Ascending aorta (tissue), 2 donors: ENCODE measurements at places on chromosomes 11 and 22. TPM values are rescaled to one million over a fixed set of nuclear protein-coding genes. Genes with fewer than 3 reads are reported as not detected.
A peak's percentile ranks its signal among the peaks of the same experiment; 100 is the strongest.

DNA sequence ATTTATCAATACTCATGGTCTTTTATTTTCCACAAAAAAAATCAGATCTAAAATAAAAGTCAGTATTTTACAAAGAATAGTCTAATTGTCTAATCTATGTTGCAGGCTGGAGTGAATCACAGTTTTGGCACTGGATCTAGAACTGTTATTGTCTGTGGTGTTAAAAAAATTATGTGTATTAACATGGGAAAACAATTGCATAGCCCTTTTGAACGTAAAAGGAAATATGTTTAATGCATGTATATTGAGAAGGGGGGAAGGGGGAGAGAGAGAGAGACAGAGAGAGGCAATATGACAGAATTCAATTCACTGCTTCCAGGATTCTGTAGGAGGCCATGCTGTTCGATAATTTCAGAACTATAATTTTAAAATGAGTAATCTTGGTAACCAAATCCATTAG, 324.9 kb upstream of the CCDC90B start:
- no peak for DNase-seq

DNA sequence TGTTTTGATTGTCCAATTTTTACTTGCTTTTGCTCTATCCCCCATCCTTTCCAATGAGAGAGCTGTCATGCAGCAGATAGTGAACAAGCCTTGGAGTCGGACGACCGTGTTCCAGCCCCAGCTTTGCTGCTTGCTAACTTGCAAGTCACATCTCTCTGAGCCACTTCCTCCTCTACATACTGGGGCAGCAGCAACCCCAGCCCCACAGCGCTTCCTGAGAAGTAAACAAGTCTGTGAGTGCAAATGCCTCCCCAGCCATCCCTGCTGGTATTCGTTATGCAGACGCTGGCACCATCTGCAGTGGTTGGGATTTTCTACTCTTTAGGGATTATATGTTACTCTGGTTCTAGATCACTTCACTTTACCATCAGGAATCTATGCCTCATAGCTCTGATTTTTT, 35.0 kb downstream of the TPBGL start:
- DNase-seq = peak; percentile 65

GRCh38 chr11:74288161-74288560, 23.3 kb downstream of the P4HA3 start:
- peak; percentile 72 for DNase-seq

Gene OR5D18
- not detected for total RNA-seq

Gene OR2AG2
- 0.43 TPM for total RNA-seq

GRCh38 chr11:95072948-95073347, 6.2 kb downstream of the SRSF8 start:
- DNase-seq = no peak

DNA sequence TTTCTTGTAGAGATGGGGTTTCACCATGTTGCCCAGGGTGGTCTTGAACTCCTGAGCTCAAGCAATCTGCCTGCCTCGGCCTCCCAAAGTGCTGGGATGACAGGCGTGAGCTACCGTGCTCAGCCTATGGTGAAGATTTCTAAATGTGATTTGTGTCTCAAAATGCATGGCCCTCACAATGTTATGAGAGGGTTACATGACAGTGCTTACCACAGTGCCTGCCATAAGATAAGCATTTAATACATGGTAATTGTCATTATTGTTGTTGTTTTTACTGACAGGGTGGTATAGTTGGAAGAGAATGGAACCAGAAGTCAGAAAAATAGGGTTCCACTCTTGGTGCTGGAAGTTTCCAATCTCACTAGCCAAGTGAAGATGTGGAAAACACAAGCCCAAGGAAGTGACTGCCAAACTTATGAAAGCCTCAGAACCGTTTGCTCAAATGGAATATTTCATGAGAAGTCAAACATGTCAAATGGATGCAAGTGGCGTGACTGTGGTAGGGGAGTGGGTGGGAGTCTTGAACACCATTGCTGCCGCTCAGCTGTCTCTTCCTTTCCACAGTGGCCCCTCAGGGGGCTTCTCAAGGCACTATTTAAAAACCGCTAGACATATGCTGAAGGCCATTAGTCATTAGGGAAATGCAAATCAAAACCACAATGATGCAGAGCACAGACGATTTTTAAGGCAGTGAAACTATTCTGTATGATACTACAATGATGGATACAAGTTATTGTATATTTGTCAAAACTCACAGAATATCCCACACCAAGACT, 29.1 kb upstream of the LMO2 start:
- no peak for DNase-seq

GRCh38 chr11:92423115-92424034, 198.8 kb downstream of the FAT3 start:
- DNase-seq = no peak
